ENCODE measurements at places on chromosomes 4 and X.

- DNase-seq = no peak
Measured at GRCh38 chr4:25085671-25086070, 54.9 kb upstream of the LGI2 start.

- no peak for DNase-seq
Measured at GRCh38 chr4:37054531-37055077, 189.9 kb upstream of the NWD2 start.

DNA sequence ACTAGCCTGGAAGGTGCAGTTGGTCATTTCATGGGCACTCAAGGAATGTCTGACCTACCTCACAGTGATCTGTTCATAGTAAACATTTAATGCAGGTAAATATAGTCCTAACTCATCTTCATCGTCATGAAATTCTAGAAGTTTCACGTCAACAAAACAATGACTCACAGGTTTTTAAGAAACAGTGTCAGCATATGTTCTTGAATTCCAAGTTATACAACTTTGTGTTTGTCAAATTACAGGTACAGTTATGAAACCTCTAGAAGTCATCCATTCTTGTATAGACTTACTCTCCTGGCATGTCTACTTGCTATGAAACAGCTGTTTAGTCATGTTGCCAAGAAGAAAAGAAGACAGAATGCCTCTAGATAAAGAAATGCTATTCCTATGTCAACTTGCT is 46.6 kb downstream of the AFM start:
- DNase-seq = no peak

GRCh38 chr4:53587135-53587534 is 4.2 kb downstream of the LNX1 start:
- DNase-seq = no peak

- no peak for DNase-seq
Measured at GRCh38 chr4:145757188-145757587, 77.2 kb downstream of the C4orf51 start.

- no peak for DNase-seq
Measured at GRCh38 chr4:77021614-77022089, 54.1 kb downstream of the CCNI start.

- peak; percentile 70 for DNase-seq
Measured at GRCh38 chrX:39854772-39855747, 242.7 kb downstream of the BCOR start.

GRCh38 chr4:184362396-184362795 is 112.0 kb downstream of the IRF2 start:
- DNase-seq = no peak

DNA sequence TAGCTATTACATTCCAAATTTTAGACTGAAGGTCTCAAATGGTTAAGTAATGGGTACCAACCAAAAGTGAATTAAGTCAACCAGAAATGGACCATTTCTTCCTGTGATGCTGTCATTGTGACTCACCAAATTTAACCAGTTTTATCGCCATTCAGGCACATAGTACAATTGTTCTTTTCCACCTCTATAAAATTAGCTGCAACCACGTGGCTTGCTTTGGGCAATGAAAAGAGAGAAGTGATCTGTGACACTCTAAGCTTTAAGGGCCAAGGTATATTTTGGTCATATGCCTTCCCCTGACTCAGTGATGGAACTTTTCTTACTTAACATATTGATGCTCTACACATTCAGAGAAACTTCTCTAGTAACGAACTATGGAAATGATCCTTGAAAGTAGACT is 20.3 kb upstream of the PHF8 start:
- DNase-seq = no peak

- DNase-seq = no peak
Measured at GRCh38 chr4:91734682-91735081, 569.1 kb upstream of the GRID2 start.

DNA sequence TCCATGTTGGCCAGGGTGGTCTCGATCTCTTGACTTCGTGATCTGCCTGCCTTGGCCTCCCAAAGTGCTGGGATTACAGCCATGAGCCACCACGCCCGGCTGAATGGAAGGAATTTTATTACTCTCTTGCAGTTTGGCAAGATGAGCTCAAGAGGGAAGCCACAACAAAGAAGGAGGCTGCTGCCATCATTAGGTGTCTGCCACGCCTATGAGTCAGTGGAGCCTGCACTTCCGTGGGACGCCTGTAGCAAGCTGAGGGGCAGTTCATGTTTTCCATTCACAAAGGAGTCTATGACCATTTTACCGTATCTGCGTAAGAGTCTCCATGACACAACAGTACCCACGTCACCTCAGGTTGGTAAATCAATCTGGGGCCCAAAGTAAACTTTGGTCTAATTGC is 51.2 kb upstream of the CHRNA9 start:
- peak; percentile 89 for DNase-seq

GRCh38 chr4:152500800-152501434 is 35.0 kb downstream of the FBXW7 start:
- DNase-seq = peak; percentile 17

DNA sequence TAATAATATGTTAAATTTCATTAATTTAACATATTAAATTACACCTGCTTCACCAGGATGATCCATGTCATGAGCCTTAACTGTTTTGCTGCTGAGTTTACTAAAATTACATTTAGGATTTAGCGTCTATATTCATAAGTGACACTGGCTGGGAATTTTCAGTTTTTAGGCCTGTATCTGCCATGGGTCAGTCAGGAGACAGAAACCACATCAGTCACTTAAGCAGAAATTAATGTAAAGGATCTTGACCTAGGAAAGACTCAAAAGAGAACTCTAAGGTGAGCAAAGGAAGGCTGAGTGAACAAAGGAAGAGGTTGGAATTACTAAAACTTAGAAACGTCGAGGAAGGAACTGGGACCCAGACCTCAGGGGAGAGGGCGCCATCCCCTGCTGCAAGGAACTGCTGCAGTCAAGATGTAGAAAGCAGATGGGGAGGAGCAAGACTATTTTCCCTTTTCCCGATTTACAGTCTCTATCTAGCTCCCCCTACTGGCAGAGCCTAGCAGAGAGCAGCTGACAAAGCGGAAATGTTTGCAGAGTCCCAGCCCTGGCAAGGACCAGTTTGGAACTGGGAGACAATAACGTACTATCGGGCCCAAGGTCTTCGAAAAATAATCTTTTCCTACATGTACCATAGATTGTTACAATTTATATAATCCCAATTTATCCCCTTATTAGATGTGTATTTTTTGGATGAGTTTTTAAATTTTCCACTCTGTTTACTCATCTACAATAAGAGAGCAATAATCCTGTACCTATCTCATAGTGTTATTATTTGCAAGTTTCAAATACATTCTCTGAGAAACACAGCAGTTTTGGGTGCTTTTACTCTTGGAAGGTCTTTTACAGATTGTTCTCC is 22.6 kb upstream of the RBBP7 start:
- peak; percentile 22 for DNase-seq

GRCh38 chr4:3869174-3869572 is 103.0 kb downstream of the ADRA2C start:
- DNase-seq = no peak

DNA sequence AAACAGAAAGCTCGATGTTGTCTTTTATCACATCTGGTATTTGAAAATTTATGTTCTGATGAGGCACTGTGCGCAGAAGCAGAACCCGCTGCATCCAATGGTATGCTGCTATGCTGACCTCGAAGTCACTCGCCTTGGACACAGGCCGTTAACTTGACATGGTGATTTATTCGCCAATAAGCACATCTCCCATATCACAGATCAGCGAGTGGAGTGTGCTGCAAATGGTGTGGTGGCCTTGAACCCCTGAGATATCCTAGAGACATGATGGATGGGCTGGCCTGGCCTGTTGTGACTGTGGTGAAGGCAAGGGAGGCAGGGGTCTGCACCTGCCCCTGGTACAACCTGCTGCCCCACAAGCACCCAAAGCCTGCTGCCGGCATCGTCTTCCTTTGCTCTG is 175.4 kb upstream of the FRG1 start:
- DNase-seq = no peak

DNA sequence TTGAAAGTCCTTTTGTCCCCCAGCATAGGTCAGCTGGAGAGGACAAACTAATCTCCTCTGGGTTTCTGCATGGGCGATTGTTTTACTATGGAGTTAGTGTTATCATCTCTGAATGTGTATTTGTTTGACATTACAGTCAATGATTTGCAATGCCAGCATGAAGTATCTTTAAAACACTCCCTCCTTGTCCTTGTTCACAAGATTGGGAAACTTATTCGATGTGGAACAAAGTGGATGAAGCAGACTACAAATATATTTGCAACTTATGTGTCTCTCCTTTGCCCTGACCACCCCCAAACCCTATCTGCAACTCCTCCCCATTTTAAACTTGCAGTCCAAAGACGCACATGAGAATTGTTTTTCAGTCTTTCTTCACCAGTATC is 1.5 kb upstream of the PITX2 start:
- no peak for DNase-seq

DNA sequence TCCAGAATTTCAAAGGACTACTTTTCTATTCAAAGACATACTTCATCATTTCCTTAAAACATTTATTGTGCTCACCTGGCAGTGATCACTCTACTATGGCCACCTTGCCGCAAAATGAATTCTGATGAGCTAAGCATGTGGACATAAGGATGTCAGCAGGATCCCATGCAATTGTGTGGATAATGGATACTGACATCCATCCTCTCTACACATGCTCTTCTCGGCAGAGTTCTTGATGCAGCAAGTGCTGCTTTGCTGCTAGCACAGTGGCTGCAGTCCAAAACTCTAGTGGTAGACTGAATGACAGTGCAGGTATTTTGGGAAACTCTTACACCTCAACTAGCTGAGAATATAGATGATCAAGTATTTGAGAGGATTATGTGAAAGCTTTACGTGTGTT is 168.0 kb downstream of the BANK1 start:
- DNase-seq = no peak

DNA sequence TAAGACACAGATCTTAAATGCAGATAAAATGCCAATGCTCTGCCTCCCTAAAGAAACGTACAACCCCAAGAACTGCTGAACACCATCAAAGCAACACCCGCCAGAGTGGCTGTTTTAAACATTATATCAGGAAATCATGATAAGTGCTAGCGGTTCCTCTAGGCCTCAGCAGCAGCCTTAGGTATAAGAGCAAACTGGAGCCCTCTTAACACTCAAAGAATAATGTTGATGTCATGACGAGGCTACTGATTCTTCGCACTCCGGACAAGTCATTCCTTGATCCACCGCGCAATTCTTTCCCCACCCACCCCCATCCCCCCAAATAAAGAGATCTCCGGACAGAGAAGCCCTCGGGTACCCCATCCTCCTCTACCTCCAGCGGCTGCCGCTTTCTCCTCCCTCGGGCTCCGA is 507 bp downstream of the LIN54 start:
- no peak for DNase-seq

GRCh38 chrX:40094900-40095582 is 2.7 kb downstream of the BCOR start:
- no peak for DNase-seq

GRCh38 chrX:126820700-126821420 is 1.3 kb downstream of the PRR32 start:
- no peak for DNase-seq

DNA sequence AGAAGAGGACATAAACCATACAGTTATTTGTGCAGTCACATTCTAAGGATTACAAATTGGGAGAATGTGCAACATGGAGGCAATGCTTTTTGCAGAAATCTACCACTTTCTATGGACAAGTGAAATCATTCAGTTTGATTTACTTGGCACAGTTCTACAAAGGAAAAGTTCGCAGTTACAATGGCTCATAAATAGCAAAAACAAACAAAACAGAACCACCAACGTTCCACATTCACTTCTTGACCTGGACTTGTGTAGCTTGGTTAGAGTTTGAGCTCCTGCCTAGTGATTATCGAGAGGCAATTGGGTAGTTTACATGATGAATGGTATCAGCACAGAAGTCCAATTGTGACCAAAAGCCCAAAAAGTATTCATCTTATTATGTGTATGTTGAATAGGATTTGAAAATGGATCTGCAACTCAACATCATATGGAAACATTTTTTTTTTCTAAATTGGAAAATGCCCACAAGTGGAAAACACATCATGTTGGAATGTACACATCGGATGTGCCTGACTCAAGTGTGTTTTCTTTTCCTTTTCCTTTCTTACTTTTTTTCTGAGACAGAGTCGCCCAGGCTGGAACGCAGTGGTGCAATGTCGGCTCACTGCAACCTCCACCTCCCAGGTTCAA is 123.8 kb downstream of the LUZP4 start:
- DNase-seq = no peak

- no peak for DNase-seq
Measured at GRCh38 chrX:14896273-14896672, 23.1 kb downstream of the MOSPD2 start.

DNA sequence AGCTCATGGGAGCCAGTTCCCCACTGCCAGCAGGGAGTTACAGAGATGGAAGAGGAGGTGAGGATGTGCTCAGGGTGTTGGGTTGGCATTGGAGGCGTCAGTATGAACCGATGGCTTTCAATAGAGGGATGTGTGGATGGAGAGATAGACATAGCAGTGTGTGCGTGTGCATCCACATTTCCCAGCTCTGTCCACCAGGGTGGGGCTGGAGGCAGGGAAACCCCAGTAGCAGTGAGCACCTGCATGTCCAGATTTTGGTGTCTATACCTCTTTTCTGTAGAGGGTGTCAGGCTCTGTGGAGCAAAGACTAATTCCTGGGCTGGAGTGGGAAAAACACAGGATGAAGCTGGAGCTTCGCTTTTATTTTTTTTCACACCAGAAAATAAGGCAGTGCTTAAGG is 37.2 kb upstream of the HGFAC start:
- no peak for DNase-seq

- no peak for DNase-seq
Measured at GRCh38 chr4:127708985-127709384, 21.2 kb upstream of the SLC25A31 start.

- DNase-seq = peak; percentile 98
Measured at GRCh38 chr4:158671915-158672806, at the start of gene ETFDH. TSS of gene ETFDH (plus strand) at chr4:158672296. CDS start at chr4:158672457, 161 bp downstream.

- no peak for DNase-seq
Measured at GRCh38 chr4:107094332-107094731, 58.2 kb upstream of the DKK2 start.

GRCh38 chr4:83504503-83504902 is 19.6 kb upstream of the ABRAXAS1 start:
- no peak for DNase-seq

DNA sequence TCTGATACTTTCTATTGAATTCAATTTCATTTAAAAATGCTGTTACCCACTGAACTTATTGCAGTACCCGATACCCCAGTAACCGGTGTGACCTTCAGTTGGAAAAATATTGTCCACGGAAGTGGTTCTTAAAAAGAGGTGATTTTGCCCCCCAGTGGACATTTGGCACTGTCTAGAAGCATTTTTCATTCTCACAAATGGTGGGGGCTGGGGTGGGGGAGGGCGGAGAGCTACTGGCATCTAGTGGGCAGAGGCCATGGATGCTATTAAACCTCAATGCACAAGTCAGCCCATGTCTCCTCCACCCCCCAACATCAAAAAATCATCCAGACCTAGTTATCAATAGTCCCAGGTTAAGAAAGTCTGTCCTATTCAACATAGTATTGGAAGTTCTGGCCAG is 19.6 kb upstream of the CHM start:
- DNase-seq = no peak

DNA sequence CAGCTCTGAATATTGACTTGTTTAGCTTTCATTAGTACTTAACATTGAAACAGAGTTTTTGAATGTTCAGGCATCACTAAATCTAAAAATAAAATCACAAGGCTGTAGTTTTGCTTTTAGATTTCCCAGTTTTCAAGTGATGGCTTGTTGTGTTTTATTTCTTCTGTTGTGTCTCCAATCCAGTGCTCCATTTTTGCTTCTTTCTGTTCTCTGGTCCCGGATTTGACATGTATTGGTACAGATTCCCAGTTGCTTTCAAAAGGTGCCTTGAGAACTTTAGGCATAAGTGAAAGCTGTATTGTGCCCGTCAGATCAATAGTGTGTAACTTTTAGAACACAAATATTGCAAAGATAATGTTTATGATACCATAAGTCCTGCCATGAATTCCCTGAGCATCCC is 53.2 kb downstream of the ARHGAP10 start:
- no peak for DNase-seq
